ENCODE measurements at places on chromosomes 7 and 10.

- peak; percentile 25 for DNase-seq
Measured at GRCh38 chr10:132386419-132386831, 10.6 kb upstream of the PWWP2B start.

DNA sequence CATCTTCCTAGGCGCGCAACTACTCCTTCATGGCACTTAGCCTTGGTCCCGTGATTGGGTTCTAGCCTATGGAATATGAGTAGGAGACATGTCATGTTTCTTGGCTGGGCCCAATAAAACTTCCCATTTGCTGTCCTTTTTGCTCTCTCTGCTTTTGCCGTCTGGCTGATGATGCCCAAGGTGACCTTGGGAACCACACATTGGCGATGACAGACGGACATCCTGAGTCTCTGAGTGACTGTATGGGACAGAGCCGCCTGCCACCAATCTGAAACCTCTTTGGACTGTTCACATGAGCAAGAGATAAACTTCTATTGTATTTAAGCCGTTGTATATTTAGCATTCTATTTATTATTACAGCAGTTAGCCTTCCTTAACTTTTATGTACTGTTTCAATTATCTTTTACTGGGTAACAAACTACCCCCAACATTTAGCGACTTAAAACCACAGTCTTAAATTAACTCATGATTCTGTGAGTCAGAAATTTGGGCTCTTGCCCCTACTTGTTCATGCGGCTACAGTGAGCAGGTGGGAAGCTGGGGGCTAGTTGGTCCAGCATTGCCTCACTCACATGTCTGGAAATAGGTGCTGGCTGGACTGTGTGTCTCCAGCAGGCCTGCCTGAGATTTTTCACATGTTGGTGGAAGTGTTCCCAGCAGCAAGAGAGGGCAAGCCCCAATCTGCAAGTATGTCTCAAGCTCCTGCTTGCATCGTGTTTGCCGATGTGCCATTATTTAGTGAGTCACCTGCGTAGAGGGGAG is 71.7 kb downstream of the NOD1 start:
- no peak for DNase-seq

- peak; percentile 66 for DNase-seq
Measured at GRCh38 chr7:30521532-30521931, 16.9 kb upstream of the GGCT start.

- no peak for DNase-seq
Measured at GRCh38 chr7:151757274-151757673, 119.6 kb downstream of the PRKAG2 start.

DNA sequence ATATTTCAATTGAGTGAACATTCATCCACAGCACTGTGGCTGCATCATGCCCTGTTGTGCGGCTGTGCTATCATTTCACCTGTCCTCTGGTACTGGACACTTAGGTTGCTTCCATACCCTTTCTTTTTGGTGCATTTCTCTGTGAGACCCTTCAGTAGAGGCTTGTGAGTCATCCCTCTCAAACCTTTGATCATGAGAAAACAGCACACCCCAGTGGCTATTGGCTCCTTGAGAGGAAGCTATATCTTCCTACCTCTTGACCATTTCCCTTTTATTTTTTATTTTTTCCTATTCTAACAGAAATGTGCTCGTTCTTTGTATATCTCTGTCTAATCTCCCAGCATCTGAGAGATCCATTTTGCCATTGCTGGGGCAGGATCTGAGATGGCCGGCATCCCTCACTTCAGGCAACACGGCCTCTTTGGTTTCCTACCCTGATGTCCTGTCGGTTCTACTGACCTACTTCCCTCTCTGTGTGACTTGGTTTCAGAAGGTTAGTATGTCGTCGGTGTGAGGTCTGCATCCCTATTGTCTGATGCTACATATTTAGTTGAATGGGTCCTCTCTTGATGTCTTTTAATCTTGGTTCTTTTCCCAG is 23.8 kb upstream of the PIK3AP1 start:
- DNase-seq: no peak
